ENCODE measurements at places on chromosomes 13 and 19.

DNA sequence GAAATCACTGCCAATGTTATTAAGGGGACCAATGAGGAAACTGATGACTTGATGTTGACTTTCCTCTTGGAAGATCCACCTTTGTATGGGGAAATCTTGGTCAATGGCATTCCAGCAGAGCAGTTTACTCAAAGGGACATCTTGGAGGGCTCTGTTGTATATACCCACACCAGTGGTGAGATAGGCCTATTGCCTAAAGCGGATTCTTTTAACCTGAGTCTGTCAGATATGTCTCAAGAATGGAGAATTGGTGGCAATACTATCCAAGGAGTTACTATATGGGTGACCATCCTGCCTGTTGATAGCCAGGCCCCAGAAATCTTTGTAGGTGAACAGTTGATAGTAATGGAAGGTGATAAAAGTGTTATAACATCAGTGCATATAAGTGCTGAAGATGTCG lies 3.4 kb downstream of the FREM2 start:
- DNase-seq, result no peak

DNA sequence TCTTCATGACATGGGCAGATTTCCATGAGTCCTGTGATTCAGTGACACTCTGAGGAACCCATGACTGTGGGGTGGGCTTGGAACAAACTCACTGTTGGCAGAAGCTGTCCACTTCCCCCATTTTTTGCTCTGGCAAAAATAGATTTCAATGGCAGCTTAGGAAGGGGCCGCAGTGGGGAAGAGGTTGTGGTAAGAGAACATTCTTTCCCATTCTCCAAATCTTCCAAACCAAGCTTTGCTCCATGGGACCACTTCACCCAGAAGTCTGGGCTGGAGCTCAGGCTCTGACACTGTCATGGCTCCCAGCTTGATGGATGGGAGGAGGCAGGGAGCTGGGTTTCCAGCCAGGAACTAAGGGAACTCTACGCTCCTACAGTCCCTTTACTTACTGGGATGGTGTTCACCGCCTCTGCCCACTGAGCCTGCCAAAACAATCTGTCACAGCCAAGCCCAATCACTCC lies 24.9 kb upstream of the MEDAG start:
- DNase-seq, result no peak

GRCh38 chr19:18764591-18765051 lies 26.5 kb downstream of the COMP start:
- no peak for DNase-seq

DNA sequence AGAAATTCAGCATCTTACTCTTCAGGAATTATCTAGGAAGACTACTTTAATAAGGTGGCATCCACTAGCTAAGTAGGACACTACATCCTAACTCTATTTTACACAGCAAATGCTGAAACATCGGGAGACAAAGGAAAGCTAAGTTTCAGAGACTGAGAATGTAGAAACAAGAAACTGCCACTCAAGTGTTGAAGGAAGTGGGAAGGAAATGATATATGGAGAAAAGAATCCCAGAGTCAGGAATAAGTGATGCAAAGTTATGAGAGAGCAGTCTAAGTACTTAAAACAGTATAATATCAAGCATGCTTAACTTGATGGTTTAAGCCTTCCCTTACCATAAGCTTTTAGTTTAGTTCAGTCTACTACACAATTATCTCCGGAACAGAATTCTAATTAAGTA lies 52.4 kb downstream of the RBM26 start:
- no peak for DNase-seq

- DNase-seq, result no peak
Observed at GRCh38 chr19:35106291-35106583, 9.4 kb upstream of the FXYD3 start.

- DNase-seq, result no peak
Observed at GRCh38 chr13:48648446-48648845, 5.3 kb upstream of the CYSLTR2 start.

- DNase-seq, result peak; percentile 42
Observed at GRCh38 chr19:55452749-55453346, 8.6 kb downstream of the ISOC2 start.

DNA sequence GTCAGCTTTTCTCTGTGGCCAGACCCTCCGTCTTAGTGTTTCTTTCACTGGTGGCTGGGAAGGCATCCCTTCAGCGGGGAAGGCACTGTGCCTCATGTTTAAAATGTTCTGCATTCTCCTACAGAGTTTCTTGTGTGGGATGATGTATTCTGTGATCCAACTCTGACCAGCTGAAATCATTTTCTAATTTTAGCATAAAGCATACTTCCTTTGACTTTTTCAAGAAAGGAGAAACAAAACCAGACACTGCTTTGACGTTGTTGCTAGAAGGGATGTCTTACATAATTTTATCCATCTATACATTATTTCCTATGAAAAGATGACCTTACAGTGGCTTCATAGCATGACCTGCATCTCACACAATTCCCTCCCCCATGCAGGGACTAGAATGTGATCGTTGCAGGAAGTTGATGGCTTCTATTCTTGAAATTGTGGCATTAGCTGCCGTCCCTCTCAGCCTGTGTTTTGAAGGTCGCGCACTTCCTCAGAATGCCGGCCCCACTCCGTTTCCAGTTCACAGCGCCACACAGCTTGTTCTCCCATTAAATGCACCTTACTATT lies 38.6 kb upstream of the TEX29 start:
- DNase-seq, result no peak

- no peak for DNase-seq
Observed at GRCh38 chr13:79932556-79932955, 408.4 kb downstream of the SPRY2 start.

DNA sequence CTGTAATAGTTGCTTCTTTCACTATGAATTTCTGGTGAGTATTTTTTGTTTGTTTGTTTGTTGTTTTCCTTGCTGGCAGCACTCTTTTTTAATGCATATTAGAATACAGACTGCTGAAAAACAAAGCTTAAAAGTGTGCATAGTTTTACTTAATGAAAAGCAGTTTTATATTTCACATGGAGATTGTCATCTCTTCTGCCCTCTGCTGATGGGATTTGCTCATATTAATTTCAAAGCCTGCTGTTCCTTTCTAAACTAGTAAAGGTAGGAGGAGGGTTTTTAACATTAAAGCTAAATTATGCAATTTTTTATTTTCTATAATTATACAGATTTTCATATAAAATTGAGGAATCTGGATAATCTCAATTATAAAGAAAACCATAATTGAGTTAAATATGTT lies 692.6 kb upstream of the SLITRK1 start:
- no peak for DNase-seq

GRCh38 chr19:46134527-46134926 lies 10.0 kb upstream of the IGFL3 start:
- DNase-seq, result no peak

- DNase-seq, result no peak
Observed at GRCh38 chr19:347946-348861, 3.6 kb upstream of the MIER2 start.

DNA sequence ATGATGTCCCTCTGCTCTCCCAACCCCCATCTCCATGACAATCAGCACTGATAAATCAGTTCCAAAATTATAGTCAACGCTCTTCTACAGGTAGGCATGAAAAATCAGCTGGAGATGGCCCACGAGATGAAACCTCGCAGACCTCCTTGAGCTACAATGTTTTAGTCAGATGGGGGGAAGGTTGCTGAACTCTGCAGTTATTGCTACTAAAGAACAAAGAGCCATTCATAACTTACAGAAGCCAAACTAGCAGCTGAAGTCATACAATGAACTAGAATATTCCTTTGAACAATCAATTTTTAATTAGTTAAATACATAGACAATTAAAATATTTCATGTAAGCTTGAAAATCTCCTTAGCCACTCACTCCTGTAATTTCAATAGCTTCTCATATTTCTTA lies 179.2 kb downstream of the NHLRC3 start:
- no peak for DNase-seq
